NCI-H1092 (cell line): ENCODE measurements at places on chromosomes 3 and 15.

DNA sequence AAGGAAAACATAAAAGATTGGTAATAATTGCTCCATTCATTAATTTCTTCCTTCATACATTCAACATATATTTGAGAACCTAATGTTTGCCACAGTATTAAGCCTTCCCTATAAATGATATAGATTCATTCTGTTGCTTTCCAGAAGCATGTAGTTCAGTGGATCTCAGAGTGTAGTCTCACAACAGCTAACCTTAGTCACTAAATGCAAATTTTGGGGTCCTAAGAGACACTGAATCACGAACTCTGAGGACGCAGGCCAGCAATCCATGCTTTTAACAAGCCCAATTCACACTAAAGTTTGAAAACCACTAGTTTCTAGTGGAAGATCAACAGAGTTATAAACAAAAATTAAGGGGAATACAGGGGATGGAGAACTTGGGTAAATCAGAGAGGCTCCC, 7.2 kb upstream of the AQR start:
- DNase-seq: no peak

DNA sequence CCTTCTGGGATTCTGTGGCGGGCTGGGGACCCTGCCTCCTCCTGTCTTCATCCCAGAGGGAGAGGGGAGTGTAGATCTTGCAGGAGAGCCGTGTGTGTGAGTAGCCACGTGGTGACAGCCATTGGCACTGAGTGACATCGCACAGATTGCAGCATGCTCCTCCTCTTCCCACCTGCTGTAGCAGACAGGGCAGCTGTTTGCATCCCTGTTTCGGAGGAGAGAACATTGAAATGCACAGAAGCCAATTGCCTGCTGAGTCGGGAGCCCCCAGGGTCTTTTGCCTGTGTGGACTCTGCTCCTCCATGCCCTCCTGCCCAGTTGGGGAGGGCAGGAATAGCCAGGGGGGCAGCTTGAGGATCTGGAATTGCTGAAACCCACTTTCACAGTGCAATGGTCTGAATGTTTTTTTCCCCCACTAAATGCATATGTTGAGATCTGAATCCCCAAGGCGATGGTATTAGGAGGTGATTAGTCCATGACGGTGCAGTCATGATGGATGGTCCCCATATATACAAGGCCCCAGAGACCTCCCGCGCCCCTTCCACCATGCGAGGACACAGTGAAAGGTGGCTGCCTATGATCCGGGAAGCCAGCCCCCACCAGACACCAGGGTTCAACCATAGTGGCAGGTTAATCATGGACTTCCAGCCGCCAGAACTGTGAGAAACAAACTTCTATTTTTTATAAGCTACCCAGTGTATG, 66.8 kb downstream of the CHRNA7 start:
- DNase-seq: no peak

DNA sequence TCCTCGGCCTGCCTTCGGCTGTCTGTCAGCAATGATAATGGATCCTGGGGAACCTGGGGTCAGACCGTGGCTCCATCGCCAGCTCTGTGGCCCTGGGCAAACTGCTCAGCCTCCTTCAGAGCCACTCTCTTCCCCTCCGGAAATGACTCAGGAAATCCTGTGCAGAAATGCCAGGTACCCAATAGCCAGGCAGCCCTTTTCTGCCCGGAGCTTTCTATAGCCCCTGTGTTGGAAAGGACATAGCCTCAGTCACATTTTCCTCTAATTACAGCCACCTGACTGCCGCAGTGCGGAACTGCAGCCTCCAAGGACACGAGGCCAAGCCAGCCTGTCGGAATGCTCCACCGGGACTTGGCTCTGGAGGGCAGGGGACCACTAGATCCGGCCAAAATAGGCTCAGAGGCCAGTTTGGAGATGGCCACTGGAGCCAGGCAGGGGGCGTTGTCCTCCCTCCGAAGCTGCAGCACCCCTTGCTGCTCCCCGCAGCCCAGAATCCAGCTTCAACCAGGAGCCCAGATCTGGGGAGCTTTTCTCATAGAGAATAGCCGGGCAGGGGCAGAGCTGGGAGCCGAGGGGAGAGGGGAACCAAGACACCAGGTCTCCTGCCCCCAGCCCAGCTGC, 11.6 kb upstream of the ZXDC start:
- DNase-seq: no peak

DNA sequence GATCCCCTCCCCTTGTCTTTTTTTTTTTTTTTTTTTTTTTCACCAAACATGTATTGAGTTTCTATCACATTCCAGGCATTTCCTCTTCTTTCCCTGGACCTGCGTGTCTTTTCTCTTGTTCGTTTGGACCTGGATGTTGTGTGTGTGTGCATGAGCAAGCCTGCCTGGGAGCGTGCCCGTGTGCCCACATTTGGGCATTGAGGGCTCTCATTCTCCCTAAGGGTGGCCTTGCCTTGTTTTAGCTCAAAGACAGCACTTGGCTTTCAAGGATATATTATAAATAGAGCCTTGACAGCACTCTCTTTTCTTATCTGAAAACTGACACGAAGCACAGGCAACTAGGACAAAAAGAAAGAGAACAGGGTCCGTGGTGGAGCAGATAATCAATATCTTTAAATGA, 39.0 kb upstream of the SLC25A26 start:
- DNase-seq: no peak

DNA sequence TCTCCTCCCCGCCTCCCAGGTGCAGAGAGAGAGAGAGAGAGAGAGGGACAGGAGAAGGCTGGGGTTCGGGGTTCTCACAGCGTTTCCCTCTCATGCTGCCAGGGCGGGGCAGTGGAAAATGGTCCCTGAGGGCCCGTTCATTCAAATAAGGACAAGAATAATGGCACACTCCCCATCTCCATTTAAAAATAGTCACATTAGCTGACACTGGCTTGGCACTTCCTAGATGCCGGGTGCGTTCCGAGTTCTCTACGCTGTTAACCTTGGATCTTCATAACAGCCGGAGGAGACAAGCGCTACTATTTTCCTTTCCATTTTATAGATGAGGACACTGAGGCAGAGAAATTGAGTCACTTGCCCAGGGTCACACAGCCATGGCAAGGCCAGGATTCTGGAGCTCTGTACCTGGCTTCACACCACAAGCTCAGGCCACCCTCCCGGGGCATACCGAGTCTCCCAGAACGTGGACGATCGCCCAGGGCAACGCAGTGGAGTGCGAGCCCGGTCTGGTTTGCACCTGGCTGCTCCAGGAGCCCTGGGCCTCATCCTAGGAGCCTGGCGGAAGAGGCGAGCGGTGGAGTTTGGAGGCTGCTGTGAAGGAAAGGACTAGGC, 608 bp upstream of the SLC6A6 start:
- no peak for DNase-seq

DNA sequence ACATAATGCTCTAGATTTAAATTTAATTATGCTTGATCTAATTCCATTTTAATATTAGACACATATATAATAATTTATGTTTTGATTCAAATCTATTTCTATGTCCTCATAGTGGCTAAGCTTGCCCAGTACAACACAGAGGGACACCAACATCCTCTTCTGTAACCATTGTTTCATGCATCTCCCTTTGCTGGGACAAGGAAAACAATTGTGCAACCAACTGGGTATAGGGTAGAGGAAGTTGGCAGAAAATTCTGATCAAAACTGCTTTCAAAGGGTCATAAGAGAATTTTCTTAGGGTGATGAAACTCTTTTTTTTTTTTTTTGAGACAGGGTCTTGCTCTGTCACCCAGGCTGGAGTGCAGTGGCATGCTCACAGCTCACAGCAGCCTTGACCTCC, 121.4 kb upstream of the SGO1 start:
- no peak for DNase-seq

- no peak for DNase-seq
Measured at GRCh38 chr15:78307976-78308375, 8.6 kb upstream of the SKIC8 start.

GRCh38 chr3:80663426-80663825, 895.6 kb upstream of the ROBO1 start:
- DNase-seq: no peak

DNA sequence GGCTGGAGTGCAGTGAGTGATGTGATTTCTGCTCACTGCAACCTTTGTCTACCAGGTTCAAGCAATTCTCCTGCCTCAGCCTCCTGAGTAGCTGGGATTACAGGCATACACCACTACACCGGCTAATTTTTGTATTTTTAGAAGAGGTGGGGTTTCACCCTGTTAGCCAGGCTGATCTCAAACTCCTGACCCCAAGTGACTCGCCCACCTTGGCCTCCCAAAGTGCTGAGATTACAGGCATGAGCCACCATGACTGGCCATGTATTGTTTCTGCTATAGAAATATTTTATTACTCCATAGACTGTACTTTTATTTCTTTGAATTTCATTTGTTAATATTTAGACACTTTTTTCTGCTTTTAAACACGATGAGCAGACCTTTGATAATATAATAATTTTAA, 60.4 kb downstream of the GTF2E1 start:
- DNase-seq: no peak

DNA sequence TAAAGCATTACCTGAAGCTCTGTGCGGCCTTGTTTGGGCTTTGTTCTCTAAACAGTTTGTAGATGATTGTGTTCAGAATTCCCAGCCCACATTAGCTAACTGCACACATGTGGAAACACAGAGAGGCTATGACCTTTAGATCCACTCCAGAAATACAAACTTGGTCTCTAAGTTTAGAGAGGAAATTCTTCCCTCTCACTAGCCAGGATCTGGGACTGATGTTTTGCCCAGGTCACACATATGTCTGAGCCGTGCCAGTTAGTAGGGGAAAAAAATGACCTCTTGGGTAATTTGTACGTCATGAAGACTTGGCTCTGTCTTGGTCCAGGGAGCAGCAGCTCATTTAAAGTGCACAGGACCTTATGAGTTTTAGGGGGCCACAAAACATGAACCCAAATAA, 223.1 kb downstream of the RBMS3 start:
- no peak for DNase-seq

DNA sequence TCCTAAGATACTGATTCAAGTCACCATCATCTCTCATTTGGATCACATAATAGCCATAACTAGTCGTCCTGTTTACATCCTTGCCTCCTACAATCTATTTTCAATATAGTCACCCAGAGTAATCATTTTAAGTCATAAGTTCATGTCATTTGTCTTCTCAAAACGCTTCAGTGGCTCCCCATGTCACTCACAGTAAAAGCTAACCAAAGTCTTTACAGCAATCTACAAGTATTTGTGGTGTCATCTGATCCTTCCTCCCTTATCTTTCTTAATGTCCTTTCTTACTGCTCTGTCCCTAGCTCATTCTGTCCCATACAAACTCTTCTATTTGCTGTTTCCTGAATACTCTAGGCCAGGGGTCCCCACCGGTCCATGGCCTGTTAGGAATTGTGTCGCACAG, 28.8 kb downstream of the GBE1 start:
- no peak for DNase-seq

GRCh38 chr3:152497457-152497856, 228.7 kb downstream of the MBNL1 start:
- DNase-seq: no peak

DNA sequence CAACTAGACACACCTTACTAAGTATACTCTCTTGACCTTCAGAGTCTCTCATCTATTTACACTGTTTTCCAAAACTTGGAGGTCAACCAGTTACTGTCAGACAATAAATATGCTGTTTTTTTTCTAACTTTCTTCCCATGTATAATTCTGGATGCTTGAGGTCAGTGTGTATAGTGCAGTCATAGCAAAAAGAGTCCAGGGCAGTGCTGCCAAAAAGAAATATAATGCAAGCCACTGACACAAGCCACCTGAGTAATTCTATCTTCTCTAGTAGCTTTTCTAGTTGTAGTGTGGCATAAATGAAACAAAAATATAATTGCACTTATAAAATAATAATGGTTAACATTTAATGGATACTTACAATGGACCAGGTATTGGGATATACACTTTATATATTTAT, 21.6 kb downstream of the GADL1 start:
- DNase-seq: no peak

DNA sequence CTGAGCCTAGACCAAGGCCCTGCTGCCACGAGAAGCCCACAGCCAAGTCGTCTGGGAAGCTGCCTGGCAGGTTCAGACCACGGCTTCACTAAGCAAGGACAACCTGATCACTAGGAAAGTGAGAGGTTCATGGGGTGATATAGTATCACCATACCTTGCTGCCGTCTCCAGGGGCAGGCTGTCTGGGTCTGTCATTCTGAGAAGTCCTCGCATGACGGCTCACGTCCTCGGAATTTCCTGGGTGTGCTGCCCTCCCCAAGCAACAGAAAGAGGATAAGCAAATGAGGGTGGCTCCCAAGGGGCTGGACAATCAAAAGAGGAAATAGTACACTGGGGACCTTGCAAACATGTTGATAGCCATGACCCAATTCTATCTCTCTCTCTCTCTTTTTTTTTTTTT, 207.4 kb upstream of the IGF1R start:
- DNase-seq: no peak

- DNase-seq: no peak
Measured at GRCh38 chr3:12456441-12456840, 27.8 kb upstream of the TSEN2 start.

GRCh38 chr3:123076112-123076495, 9.3 kb downstream of the PDIA5 start:
- no peak for DNase-seq

DNA sequence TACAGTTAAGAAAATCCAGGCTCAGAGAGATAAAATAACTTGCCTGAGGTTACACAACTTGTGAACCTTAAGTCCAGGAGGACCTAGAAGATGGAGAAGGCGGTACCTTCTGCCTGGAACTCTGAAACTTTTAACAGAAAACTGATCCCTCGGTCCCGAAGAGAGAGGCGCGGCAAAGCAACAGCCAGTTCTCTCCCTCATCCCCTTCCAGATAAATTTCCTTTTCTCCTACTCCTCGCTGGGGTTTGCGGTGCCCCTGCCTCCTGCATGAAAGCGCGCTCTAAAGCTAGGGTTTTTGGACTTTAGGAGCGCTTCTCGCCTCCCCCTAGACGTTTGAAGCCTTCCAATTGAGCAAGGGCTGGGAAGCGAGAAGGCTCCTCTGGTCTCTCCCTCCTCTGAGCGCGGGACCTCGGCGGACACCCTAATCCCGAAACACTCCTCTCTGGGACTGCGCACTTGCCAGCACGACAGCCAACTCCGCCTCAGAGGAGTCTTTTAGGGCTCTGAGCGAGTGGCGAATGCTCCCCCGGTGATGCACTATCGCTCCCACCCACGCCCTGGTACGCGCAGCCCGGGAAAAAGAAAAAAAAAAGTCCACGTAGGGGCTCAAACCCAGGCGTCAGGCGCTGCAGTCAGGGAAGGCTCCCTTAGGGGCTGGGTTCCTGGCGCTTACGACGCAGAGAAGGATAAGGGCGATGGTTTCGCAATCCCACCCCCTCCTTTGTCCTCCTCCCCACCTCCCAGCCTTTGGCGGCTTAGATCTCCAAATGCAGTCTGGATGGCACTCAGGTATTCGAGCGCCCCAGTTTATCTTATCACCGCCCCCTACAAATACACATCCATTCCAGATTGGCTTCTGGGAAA, 7.9 kb upstream of the EOMES start:
- no peak for DNase-seq
